Ascending aorta (tissue), 2 donors: ENCODE measurements at places on chromosomes 11 and 22. TPM values are rescaled to one million over a fixed set of nuclear protein-coding genes. Genes with fewer than 3 reads are reported as not detected.

GRCh38 chr11:122131126-122131525 is 15.1 kb upstream of the BLID start:
- no peak for DNase-seq

DNA sequence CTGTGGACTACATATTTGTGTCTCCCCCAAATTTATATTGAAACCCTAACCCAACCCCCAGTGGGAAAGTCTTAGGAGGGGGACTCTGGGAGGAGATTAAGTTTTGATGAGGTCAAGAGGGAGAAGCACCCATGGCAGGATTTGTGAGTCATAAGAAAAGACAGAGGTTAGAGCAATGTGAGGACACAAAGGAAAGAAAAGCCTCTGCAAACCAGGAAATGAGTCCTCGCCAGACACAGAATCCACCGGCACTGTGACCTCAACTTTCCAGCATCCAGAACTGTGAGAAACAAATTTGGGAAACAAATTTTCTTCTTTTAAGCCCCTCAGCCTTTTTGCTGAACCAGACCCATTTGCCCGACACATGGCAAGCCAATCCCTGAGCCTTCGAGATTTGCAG is 397.0 kb downstream of the NTM start:
- DNase-seq: no peak

DNA sequence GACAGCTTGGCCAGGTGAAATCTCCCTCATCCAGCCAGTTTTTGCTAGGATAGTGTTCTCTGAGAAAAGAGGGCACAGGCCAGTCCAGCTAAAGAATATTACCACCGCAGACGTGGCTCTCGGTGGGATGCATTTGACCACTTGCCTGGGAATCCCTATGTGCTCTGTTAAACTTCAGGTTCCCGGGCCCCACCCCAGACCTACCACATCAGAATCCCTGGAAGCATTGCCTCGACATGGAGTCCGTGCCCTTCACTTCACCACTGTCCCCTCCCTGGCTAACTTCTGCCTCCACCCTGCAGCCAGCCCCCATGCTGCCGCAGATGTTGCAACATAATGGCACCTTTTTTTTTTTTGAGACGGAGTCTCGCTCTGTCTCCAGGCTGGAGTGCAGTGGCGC is 56.9 kb upstream of the EMID1 start:
- DNase-seq: no peak

FAM227A gene
- 0.43 TPM for total RNA-seq

PRODH gene
- 1.4 TPM for total RNA-seq

DNA sequence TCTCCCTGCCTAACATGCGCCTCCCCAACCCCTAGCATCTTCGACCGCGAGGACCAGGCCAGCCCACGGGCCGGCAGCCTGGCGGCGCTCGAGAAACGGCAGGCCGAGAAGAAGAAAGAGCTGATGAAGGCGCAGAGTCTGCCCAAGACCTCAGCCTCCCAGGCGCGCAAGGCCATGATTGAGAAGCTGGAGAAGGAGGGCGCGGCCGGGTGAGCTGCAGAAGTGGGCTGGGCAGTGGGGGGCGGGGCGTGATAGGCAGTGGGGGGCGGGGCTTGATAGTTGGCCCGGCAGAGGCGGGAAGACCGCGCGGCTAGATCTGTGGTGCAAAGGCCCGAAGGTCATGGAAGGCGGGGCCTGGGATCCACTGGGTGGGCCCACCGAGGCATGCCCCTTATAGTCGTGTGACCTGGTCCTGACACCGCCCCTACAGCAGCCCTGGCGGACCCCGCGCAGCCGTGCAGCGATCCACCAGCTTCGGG is 8.7 kb downstream of the SELENOM start:
- DNase-seq: peak; percentile 78

GRCh38 chr22:48760481-48761390 is 1066.9 kb downstream of the BRD1 start:
- peak; percentile 45 for DNase-seq

DNA sequence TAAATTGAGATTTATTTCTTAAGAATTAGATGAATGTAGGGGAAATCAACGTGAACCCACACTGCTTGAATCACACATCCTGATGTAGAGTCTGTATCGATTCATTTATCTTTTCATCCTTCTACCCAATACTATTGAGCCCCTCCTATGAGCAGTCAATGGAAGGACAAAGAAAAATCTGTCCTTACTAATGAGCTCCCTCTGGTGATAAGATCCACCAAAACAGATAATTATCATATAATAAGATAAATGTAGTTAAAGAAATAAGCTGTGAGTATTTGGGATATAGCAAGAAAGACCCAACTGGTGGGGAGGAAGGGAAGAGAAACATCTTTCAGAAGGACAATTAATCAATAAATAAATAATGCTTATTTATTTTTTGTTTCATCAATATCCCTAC is 385.1 kb upstream of the CCDC90B start:
- DNase-seq: no peak

GRCh38 chr22:36238373-36239149 is 766 bp downstream of the APOL2 start:
- no peak for DNase-seq

RASD2 gene
- 6.6 TPM for total RNA-seq

INPP5J gene
- 1.3 TPM for total RNA-seq

DNA sequence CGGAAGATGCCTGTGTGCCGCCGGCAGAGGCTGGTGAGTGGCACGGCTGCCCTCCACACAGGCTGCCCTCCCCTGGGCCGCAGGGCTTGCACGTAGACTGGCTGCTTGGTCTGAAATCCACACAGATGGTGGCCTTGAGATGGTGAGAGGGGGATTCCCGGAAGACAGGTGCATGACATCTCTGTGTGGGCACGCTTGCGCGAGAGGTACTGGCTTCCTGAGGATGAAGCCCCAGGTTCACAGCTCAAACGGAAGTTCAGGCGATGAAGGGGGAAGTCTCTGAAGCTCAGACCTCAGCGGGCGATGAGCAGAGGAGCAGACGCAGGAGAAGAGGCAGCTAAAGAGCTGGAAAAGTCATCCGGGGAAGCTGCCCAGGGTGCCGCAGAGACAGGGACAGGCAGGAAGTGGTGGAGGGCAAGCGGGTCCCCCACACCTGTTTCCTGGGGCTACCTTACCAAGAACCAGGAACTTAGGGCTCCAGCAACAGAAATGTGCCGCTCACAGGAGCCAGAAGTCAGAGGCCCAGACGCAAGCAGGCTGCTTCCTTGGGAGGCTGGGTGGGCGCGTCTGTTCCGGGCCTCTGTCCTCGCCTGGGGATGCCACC is 7.2 kb downstream of the CRELD2 start:
- DNase-seq: no peak

OR10G6 gene
- not detected for total RNA-seq

GRCh38 chr11:119803726-119804294 is 74.8 kb upstream of the NECTIN1 start:
- DNase-seq: no peak

GRCh38 chr22:17827466-17827865 is 53.2 kb upstream of the BID start:
- DNase-seq: no peak

DNA sequence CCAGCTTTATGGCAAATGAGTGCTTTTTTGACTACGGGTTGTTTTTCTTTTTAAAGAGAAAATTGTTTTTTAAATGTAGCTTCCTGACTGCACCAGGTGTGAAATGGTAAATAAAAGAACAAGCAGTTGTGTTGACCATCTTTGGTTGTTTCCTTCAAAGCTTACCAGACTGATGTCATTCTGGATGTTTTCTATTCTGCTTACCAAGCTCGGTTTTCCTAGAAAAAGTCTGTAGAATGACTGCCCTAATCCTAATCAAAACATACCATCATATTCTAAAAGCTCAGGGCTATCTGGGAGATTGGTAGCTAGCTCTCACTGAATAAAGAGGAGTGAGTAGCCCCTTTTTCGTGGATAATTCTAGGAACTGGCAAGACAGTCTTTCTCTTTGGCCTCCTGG is 77.7 kb downstream of the GAB2 start:
- no peak for DNase-seq

DNA sequence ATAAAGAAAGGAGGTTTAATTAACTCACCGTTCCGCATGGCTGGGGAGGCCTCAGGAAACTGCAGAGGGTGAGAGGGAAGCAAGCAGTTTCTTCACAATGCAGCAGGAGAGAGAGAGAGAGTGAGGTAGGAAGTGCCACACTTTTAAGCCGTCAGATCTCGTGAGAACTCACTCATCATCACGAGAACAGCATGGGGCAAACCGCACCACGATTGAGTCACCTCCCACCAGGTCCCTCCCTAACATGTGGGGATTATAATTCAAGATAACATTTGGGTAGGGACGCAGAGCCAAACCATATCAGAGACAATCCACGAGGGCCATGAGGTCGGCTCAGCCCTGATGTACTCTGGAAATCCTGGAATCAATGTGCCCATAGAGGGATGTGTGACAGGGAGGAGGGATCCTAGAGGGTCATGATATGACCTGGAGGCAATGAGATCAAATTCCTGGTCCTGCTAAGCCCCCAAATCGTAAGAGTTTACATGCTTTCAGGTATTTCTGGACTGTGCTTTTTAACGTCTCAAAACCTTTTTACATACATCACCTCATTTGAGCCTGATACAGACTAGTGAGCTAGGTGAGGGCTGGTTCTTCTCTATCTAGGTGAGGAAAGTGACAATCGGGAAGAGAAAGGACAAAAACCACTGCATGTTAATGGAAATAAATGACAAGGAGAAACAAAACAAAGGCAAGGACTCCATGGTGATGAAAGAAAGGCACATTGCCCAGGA is 19.5 kb upstream of the RASSF10 start:
- DNase-seq: no peak

GRCh38 chr22:23533328-23533762 is 46.7 kb downstream of the IGLL1 start:
- DNase-seq: no peak

- DNase-seq: no peak
These were observed 2.0 kb downstream of the CSRP3 start for GRCh38 chr11:19199771-19200170.

DNA sequence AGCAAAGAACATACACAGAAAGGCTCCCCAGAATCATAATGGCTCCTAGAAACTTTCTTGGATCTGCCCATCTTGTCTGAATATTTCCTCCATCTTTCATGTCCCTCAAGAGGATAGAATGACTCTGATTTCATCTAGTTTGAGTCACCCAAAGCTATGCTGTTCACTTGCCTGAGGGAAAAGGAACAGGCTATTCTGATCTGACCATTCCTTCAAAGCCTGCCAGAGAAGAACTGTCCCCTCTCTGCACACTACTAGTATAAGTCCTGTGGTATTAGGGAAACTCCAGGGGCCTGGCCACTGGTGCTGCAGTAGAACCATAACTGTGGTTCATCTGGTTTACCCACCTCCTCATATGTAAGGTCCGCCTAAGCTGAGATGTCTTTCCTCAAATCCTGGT is 2.4 kb upstream of the PATE1 start:
- DNase-seq: no peak

DNA sequence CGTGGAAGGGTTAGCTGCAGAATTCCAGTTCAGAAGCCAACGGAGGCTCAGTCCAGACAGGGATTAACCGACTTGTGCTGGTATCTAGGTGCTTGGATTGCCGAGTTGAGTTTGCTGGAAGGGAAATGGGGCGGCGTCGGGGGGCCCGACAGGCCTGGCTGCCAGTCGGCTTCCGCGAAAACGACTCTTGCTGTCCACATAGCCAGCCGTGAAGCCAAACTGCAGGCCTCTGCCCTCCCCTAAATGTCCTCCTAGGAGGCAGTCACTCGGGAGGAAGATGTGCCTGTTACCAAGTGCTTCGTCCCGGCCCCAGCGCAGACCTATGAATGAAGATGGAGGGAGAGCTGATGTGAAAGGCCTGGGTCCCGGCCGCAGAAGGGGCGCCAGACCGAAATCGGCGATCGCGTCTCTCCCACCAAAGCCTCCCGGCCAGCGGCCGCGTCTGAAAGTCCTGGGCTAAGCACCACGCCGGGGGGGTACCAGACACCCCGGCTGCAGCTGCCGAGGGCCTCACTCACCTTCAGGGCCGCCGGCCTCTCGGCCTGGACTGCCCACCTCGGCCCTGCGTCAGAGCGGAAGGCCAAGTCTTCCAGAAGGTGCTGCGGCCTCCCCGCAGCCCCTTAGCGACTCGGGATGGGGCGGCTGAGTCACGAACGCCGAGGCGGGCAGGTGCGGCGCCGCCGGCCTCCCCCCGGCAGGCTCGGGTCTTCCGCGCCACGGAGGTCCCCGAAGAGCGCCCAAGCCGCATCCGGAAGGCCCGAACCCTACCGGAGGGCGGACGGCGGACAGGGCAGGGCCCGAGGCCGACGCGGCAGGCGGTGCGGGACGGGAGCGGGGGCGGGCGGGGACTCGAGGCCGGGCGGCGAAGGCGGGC is 7.5 kb downstream of the DPAGT1 start:
- no peak for DNase-seq

FREY1 gene
- total RNA-seq: not detected

TMEM135 gene
- total RNA-seq: 18.4 TPM

GRCh38 chr11:117121176-117121575 is 22.9 kb upstream of the PAFAH1B2 start:
- no peak for DNase-seq
